ENCODE measurements at places on chromosomes 4 and X.

DNA sequence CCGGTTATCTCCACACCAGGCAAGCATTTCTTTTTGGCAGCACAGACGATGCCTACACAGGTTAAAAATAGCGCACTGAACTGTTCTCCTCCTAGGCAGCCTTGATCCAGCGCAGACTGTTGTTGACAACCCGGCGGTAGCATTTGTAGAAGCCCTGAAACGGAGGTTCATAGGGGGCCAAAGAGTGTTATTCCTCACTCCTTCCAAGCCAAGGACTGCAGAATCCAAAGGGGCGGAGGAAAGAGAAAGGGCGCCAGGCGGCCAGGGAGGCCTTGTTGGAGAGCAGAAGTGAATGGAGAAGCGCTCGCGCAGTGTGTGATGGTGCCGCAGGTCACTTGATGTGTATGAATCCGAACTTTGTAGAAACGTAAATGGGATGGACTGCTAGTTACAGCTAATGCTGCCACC is 82.7 kb downstream of the TENM3 start:
- no peaks in the 10 kb centered on the region for H3K27me3 ChIP-seq
- H3K4me3 ChIP-seq, result no peak overlapping the region
- no peak for DNase-seq
- H3K36me3 ChIP-seq, result no peaks in the 10 kb centered on the region
- H3K27ac ChIP-seq, result no peak overlapping the region
- no peaks in the 10 kb centered on the region for H3K4me1 ChIP-seq

- H3K27me3 ChIP-seq, result no peaks in the 10 kb centered on the region
- DNase-seq, result no peak
- H3K4me1 ChIP-seq, result peaks cover 4% of the 10 kb centered on the region
- no peaks in the 10 kb centered on the region for H3K36me3 ChIP-seq
Measured at GRCh38 chr4:170610434-170610833, 520.7 kb upstream of the AADAT start.

DNA sequence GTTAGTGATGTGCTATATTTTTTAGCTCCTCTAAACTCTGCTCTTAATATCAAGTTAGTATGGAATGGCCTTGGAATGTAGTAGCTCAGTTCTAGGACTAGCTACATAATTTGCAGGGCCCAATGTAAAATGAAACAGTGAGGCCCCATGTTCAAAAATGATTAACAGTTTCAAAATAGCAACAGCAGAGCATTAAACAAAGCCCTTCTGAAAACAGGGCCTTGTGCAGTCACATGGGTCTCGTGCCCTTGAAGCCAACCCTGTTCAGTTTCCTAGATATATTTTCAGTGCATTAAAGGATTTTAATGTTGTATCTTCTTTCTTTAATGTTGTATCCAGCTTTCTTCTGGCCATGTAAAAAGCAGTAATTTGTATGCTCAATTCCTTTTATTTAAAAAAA is 82.1 kb downstream of the TASL start:
- H3K27me3 ChIP-seq, result no peaks in the 10 kb centered on the region
- no peak overlapping the region for H3K27ac ChIP-seq
- DNase-seq, result no peak
- H3K36me3 ChIP-seq, result no peaks in the 10 kb centered on the region

GRCh38 chrX:47283015-47283771 is 50.4 kb downstream of the USP11 start:
- no peaks in the 10 kb centered on the region for H3K27me3 ChIP-seq
- H3K36me3 ChIP-seq, result no peaks in the 10 kb centered on the region
- H3K27ac ChIP-seq, result no peak overlapping the region

- DNase-seq, result no peak
- H3K27ac ChIP-seq, result no peak overlapping the region
- no peaks in the 10 kb centered on the region for H3K27me3 ChIP-seq
- no peak overlapping the region for H3K4me3 ChIP-seq
Measured at GRCh38 chrX:78944351-78944750, 840 bp upstream of the P2RY10 start.

DNA sequence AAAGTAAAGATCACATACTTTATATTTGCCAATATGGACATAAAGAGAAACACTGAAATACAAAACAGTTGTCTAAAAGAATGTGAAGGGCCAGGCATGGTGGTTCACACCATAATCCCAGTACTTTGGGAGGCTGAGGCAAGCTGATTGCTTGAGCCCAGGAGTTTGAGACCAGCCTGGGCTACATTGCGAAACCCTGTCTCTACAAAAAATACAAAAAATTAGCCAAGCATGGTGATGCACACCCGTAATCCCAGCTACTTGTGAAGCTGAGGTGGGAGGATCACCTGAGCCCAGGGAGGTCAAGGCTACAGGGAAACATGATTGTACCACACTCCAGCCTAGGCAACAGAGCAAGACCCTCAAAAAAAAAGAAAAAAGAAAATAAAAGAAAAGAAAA is 11.8 kb downstream of the RBM47 start:
- H3K4me3 ChIP-seq, result no peak overlapping the region
- DNase-seq, result no peak

GRCh38 chr4:105683038-105683437 is 25.5 kb downstream of the INTS12 start:
- no peaks in the 10 kb centered on the region for H3K27me3 ChIP-seq
- DNase-seq, result no peak
- no peak overlapping the region for H3K4me3 ChIP-seq

- no peak overlapping the region for H3K4me3 ChIP-seq
- H3K27ac ChIP-seq, result no peak overlapping the region
- no peaks in the 10 kb centered on the region for H3K4me1 ChIP-seq
- no peaks in the 10 kb centered on the region for H3K36me3 ChIP-seq
- no peak for DNase-seq
Measured at GRCh38 chrX:107298276-107298675, 91.9 kb downstream of the DNAAF6 start.

DNA sequence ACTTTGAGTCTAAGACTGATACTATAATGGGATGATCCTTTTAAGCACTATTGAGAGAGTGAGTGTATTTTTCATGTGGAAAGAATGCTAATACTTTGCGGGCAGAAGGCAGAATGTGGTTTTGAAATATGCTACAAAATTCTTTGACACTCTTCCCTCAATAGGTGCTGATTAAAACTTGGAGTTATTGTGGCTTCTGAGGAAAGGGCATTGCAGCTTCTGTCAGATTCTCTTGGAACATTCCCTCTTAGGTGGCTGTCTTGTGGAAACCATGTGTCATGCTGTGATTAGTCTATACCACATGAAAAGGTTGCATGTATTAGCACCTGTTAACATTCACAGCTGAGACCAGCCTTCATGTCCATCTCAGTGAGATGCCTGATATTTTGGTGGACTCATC is 547.0 kb downstream of the STIM2 start:
- no peak overlapping the region for H3K27ac ChIP-seq
- DNase-seq, result no peak
- H3K4me1 ChIP-seq, result no peaks in the 10 kb centered on the region
- no peaks in the 10 kb centered on the region for H3K27me3 ChIP-seq

- no peaks in the 10 kb centered on the region for H3K36me3 ChIP-seq
- no peak overlapping the region for H3K27ac ChIP-seq
- H3K4me1 ChIP-seq, result no peaks in the 10 kb centered on the region
- no peaks in the 10 kb centered on the region for H3K27me3 ChIP-seq
- DNase-seq, result no peak
Measured at GRCh38 chr4:3872834-3873313, 106.7 kb downstream of the ADRA2C start.

- H3K4me3 ChIP-seq, result no peak overlapping the region
- no peaks in the 10 kb centered on the region for H3K36me3 ChIP-seq
- no peaks in the 10 kb centered on the region for H3K4me1 ChIP-seq
Measured at GRCh38 chr4:26953770-26954423, 93.3 kb downstream of the STIM2 start.

DNA sequence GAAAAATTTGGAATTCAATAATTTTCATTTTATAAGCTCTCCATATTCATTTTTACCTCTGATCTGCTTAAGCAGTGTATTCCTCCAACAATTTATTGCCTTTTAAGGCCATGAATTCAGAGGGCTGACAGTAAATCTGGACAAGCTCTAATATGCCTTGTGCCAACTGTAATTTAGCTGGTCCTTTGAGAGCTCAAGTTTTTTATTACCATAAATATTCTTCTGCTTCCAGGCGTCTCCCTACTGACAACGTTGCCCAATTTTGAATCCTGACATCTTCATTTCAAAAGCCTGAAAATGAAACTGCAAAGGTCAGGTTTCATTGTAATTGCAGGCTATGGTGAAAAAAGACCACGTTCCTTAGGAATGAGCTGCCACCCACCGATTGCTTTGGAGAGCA is 95.8 kb upstream of the GEMIN8 start:
- no peak for DNase-seq
- no peaks in the 10 kb centered on the region for H3K4me1 ChIP-seq
- H3K36me3 ChIP-seq, result no peaks in the 10 kb centered on the region
- H3K4me3 ChIP-seq, result no peak overlapping the region

DNA sequence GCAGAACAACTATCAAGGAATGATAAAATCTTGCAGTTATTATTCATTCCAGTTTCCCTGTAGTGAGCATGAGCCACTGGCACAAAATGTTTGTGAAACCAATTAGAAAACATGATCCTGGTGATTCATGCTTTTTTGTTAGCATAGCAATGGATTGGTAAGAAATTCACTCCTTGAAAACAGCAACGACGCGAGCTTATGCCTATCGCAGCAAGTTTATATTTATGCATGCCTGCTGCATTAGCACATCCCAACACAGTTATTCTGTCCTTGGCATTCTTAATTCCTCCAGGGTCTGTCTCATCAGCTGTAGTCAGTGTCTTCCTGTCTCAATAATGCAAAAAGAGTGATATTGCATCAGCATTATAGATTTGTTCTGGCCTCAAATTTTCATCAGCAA is 975.9 kb downstream of the STIM2 start:
- no peak overlapping the region for H3K27ac ChIP-seq
- no peak for DNase-seq
- no peaks in the 10 kb centered on the region for H3K36me3 ChIP-seq
- no peaks in the 10 kb centered on the region for H3K27me3 ChIP-seq

DNA sequence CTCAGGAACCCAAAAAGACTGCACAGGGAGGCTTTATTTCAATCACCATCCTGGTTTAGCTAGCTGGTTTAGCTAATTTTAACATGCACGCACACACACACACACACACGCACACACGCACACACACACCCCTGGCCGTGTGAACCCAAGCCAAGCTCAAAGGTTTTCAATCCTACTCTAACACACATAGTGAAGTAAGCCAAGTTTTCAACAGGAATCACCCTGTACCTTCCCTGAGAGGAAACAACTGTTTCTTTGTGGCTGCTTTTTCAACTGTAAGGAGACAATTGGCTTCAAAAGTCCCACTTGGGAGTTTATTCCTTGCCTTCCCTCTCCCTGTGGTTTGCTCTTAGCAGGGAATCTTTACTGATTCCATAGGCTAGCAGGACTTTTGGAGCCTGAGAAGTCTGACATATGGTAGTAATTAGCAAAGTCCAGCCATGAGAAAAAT is 98.9 kb upstream of the BMP3 start:
- no peaks in the 10 kb centered on the region for H3K36me3 ChIP-seq
- H3K27ac ChIP-seq, result no peak overlapping the region
- H3K4me1 ChIP-seq, result no peaks in the 10 kb centered on the region
- DNase-seq, result no peak
- H3K27me3 ChIP-seq, result no peaks in the 10 kb centered on the region
- no peak overlapping the region for H3K4me3 ChIP-seq

DNA sequence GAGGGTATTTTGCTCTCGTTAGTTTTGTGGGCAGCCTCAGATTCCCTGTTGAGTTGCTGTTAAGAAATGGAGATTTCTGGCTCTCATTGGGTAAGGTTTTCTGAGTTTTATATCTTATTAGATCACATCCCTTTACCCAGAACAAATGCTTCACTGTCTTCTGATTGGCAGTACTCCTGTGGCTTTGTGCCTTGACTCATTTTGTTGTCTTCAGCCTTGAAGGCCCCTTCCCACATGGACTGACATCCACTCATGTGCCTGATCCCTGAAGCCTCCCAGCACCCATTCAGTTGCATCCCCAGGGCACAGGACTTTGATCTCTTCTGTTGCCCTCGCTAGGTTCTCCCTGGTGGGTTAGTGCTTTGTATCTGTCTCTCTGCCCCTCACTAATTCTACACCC is 10.4 kb downstream of the MED28 start:
- DNase-seq, result no peak
- H3K27me3 ChIP-seq, result no peaks in the 10 kb centered on the region
- peaks cover under 1% of the 10 kb centered on the region for H3K4me1 ChIP-seq
- no peak overlapping the region for H3K4me3 ChIP-seq
- H3K27ac ChIP-seq, result no peak overlapping the region
- H3K36me3 ChIP-seq, result peaks cover 94% of the 10 kb centered on the region

DNA sequence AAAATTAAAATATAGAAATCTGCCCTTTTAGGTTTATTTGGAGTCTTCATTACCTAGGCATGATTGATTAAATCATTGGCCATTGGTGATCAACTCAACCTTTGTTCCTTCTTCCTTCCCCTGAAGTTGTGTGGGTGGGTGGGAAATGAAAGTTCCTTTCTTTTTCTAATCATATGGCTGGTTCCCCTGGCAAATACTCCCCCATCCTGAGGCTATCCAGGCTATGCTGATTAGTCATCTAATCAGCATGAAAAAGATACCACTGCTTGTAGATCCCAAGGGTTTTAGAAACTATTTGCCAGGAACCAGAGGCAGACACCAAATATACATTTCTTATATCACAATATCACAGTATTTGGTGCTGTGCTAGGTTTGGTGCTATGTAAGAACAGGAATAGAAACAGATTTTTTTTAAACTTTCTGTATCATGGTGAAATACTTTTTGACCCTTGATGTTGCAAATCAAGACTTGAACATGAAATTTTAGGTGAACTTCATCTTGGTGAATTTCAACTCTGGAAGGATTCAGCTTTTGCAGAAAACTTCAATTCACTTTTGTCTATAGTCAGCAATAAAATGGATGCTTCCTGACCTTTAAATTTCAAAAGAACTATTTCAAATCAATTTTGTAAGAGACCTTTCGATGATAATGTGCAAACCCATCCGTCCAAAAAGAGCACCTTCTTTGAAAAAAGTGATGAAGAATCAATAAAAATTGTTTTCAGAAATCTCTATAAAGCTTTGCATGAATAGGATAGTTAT is 71.1 kb downstream of the CCSER1 start:
- no peaks in the 10 kb centered on the region for H3K4me1 ChIP-seq
- no peak for DNase-seq
- no peak overlapping the region for H3K4me3 ChIP-seq
- no peak overlapping the region for H3K27ac ChIP-seq

- H3K27ac ChIP-seq, result no peak overlapping the region
- H3K36me3 ChIP-seq, result no peaks in the 10 kb centered on the region
- no peaks in the 10 kb centered on the region for H3K4me1 ChIP-seq
- H3K4me3 ChIP-seq, result no peak overlapping the region
- H3K27me3 ChIP-seq, result no peaks in the 10 kb centered on the region
- DNase-seq, result no peak
Measured at GRCh38 chr4:81648576-81649275, 177.0 kb upstream of the RASGEF1B start.

GRCh38 chr4:5378002-5378401 is 326.7 kb downstream of the STK32B start:
- H3K36me3 ChIP-seq, result no peaks in the 10 kb centered on the region
- no peak for DNase-seq
- no peaks in the 10 kb centered on the region for H3K27me3 ChIP-seq
- H3K4me1 ChIP-seq, result no peaks in the 10 kb centered on the region
- H3K27ac ChIP-seq, result no peak overlapping the region
